ENCODE measurements at places on chromosomes 2 and 18.
A peak's percentile ranks its signal among the peaks of the same experiment; 100 is the strongest.

GRCh38 chr2:46181789-46182530 lies 115.2 kb upstream of the EPAS1 start:
- DNase-seq = no peak

DNA sequence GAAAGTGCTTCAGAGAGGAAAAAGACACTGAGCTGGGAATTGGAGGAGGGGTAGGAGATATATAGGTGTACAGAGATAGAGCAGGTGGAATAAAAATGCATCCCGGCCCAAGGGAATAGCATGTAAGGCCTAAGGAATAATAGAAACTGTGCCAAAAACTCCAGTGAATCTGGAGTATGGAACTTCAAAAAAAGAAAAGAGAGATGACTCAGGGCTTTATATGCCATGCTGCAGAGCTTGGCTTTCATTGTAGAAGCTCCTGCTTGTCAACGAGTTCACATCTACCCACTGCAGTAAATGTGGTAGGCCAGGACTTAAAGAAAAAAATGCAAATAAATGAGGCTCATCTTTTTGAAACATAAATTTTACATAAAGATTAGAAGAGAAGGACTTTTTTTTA lies 131.8 kb downstream of the MREG start:
- DNase-seq = no peak

DNA sequence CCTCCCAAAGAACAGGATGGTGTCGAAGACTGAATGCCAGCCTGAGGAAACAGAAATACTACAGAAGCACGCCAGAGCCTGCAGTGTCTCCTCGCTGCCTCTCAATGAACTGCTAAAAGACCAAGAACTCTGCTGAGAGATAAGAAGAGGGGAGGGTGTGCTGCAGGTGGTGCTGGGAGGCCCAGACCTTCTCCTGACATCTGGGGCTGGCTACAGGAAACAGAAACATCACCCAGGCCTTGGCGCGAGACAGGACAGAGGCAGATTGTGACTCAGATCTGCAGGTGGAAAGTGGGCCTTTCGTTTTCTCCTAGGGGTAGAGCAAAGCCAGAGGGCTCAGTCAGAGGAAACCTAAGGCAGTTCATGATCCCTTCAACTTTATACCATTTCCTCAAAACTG lies 250.3 kb upstream of the TCF4 start:
- peak; percentile 19 for DNase-seq

DNA sequence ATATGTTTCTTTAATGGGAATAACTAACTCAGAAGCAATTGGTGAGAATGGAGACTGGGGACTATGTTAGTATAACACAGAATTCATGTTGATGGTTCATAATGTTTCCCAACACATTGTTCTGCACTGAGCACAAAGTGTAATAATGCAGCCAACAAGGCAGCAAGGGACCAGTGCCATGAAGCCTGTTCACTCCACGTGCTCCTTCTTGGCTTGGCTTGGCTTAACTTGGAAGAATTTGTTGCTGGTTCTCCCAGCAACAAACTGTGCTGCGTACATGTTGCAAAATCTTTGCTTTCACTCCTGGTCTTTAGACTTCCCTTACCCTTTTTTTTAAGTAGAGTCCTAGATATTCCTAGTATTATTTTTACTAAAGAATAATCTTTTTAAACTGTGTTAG lies 129.7 kb downstream of the MAP3K20 start:
- no peak for DNase-seq

GRCh38 chr2:110120171-110121051 lies 4.8 kb upstream of the MALL start:
- DNase-seq = no peak

DNA sequence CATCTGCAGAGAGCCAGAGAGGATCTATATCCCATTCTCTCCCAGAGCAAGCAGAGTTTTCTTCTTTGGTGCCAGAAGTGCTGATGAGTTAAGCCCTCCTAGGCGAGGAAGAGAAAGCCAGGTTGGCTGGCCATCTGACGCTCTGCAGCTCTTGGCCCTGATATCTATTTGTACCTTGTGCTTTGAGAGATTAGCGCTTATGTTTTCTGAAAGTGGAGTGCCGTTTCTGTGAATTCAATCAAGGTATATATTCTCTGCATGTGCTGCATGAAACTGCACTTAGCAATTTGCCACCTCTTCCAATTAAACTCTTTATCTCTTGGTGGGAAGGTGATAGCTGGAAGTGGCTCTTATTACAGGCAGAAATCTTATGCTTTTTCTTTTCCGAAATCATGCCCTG lies 177.5 kb downstream of the LPIN1 start:
- DNase-seq = no peak

DNA sequence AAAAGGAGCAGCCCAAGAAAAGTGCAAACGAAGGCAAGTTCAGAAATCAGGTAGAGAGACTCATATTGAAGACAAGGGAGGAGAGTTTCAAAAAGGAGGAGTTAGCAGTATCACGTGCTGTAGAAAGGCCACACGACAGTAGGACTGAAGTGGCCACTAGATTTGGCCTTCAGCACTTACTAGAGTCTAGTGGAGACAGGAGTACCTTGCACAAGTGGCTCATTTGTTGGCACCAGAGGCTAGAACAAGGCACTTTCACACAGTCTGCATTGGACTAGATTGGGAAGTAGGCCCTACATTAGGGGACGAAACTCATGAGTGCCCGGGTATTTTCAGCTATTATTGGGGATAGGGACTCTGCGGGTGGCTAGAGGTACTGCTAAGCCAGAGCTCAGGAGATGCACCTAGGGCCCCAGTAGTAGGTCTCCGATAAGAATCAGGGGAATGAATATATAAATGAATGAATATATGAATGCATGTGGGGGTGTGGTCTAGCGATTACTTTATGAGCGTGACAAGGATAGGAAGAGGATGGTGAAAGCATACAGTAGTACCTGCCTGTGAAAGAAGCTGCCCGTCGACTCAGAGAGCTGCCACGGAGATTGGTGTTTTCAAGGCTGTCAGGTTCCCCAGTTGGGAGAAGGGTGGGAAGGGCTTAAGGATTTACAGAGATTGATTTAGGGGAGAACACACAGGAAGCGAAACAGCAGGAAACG lies 1.4 kb upstream of the NCOA1 start:
- no peak for DNase-seq

GRCh38 chr2:96866586-96866985 lies 3.3 kb downstream of the SEMA4C start:
- no peak for DNase-seq

DNA sequence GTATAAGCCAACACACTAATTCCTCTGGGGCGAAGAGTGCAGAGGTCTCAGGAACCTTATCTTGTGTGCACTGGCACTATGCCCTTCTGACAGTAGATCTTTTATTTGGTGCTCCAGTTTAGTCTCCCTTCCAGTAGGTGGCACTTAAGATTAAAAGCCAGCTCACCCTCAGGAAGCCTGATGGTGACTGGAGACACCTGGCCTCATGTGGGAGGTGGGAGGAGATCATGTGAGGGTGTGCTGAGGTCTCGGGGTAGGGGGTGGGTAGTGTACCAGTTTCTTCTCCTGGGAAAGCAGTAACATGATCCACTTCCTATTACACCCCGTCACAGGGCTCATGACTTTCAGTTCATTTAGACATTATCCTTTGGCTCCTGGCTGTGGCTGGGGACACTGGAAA lies 654.9 kb downstream of the ADCYAP1 start:
- DNase-seq = no peak

DNA sequence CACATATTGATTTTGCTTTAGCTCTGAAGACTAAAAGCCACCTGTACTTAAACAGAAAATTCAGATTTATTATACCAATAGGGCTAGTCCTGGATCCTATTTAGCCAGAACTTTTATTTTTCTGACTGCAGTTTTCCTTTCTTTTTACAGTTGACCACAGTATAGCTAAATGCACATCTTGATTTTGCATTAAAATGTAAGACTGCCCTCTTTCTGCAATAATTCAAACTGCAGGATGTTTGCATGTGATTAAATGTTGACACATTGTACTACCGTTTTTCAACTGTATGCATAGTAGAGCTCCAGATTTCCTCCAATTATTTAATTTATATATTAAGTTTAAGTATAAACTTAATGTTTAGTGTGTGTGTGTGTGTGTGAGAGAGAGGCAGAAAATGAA lies 1262.9 kb downstream of the SUCLG1 start:
- no peak for DNase-seq

DNA sequence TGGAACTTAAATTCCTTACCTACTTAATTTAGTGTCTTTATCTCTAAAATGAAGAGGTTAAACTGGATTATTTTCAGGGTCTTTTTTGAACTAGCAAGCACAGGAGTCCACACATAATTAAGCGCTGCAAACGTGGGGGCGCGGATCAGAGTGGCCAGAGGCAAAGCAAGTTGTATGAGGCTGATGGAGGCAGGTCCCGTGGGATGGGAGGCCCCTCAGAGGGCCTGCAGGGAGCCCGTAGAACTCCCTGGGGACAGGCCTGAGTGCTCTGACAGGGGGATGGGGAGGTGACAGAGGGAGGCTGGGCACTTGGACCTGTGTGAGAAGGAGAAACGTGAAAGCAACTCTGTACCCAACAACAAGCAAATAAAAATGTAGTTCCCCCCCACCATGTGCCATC lies 177.8 kb downstream of the ACKR3 start:
- no peak for DNase-seq

DNA sequence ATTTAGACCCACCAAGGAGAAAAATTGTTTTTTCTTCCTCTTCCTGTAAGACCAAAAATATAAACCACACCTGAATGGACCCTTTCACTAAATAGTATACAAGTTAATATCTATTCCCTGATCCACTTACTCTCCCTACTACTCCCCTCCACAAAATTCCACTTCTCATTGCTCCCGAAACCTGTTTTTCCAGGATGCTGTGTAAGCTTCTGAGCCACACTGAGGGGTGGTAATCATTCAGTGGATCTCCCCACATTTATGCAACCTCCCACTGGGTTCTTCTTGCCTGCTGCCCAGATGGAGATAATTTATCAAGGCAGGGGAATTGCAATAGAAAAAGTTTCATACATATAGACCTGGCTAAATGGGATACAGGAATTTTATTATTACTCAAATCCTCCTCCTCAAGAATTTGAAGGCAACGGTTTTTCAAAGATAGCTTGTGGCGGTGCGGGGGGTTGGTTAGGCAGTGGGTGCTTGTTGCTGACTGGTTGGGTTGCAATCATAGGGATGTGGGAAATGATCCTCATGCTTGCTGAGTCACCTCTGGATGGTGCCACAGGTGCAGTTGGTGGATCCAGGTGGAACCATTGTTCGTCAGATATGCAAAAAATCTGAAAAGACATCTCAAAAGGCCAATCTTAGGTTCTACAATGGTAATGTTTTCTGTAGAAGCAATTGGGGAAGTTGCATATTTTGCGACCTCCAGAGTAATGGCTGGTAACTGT lies 970.3 kb downstream of the CNTNAP5 start:
- no peak for DNase-seq

GRCh38 chr2:174681099-174682006 lies 82.9 kb downstream of the CHRNA1 start:
- no peak for DNase-seq

DNA sequence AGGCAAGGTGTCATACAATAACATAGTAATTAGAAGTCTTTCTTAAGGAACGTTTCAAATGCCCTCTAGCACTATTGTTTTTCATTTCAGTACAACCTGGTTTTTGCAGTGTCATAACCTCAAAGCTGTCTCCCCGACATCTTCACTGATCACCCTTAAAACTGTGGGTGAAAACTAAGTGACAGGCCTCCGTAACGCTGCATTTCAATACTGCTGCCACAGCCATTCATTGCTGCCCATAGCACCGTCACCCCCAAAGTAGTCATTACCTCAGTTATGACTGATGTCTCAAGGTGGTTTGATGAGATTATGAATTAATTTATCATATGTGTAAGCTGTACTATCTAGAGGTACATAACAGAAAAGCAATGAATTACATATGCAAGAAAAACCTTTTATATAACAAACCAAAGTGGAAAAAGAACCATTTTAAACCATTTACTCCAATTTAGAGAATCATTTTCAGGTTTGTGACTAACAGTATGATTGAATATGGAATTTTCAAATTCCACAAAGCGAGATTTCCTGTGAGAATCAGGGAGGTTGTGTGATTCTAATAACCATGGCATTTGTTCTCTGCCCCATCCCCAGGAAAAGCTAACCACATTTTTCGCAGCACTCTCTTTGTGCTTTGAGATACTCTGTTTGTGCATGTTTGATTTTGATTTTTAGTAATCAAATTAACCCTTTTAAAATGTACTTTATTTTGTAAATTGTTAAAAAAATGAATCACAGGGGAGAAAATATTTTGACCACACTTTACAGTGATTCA lies 263.0 kb downstream of the PTGR3 start:
- no peak for DNase-seq

DNA sequence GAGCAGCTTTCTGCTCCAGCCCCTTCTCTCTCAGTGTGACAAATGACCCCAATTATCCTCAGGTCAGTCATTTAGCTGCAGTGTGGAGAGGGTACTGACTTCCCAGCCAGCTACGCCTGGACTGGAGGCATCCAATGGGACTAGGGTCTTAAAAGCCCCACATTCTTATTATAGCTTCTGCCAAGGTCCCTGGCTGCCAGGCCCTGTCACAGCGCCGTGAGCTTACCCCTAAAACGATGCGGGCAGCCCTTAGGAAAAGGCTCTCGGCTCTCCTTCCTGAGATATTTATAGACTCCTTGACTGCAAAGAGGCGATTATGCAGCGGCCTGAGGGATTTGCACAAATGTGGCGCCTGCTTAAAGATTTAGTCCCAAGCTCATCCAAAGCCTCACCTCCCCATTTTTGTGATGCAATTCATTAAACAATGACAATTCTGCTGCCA lies 69.2 kb upstream of the EDAR start:
- no peak for DNase-seq

DNA sequence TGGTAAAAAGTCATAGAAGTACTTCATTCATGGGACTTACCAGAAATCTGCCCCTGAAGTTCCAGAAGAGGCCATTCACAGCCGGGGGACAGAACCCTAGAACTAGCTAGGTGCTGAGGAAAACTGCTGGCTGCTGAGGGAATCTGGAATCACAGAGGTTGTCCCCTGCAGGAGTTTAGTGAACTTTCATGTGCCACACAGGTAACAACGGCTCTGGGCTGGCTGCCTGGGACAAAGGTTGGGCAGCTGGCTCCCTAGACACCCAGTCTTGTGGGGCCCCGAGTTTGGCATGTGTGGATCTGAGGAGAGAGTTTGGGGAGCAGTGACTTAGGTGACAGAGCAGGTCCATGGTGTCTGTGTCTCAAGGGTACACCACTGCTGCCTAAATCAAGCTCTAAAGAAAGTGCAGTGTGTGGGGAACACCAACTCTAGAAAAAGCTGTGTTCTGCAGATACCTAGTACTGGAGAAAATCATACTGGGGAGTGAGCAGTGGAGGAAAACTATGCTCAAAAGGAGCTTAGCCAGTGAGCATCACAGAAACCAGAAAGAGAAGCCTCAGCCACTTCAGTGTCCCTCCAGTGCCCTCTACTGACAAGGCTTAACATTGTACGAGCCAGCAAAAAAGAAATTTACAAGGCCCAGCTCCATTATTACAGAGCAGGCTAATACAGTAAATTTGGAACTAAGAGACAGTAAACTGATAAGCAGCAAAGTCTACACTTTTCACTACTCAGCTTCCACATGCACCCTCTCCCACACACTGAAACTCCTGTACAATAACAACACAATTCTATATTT lies 15.2 kb downstream of the GALNT3 start:
- DNase-seq = peak; percentile 44

Measured in GM12865 (cell line).